ENCODE measurements at places on chromosomes 11 and 22. TPM values are rescaled to one million over a fixed set of nuclear protein-coding genes. Genes with fewer than 3 reads are reported as not detected.

GRCh38 chr22:22770881-22771280 lies 116.7 kb upstream of the IGLL5 start:
- no peak for DNase-seq

GRCh38 chr11:85766721-85767161 lies 44.2 kb downstream of the SYTL2 start:
- no peak for DNase-seq

GRCh38 chr11:37951996-37952395 lies 1354.0 kb upstream of the RAG2 start:
- DNase-seq: no peak

GRCh38 chr11:43834286-43834685 lies 46.3 kb upstream of the ALKBH3 start:
- DNase-seq: no peak

DNA sequence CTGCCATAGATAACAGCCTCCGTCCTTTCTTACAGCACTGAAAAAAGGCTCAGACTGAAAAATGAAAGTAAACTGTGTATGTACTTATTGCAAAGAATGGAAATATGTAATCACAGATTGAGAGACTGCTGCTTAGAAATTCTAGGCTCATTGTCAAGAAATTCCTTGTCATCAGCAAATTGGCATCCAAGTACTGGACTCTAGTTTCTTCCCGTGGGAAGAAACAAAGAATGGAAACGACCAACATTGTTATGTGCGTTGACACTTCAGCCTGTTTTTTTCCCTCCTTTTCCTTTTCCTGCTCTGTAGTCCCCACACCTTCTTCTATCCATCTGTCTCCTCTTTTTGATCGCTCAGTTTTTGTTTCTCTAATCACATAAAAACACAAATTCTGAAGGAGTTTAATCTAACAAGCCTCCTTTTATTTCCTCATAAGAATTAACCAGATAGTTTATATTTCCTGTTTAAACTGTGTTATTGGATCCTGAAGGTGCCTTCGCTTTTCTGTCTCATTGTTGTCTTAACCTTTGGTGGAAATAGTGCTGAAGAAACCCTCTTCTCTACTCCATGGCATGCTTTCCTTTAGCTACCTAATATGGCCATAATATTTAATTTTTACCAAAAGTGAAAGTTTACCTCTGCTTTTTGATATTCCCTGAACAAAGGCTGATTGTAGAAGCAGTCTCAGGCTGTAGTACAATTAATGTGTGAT lies 20.0 kb upstream of the CASP12 start:
- DNase-seq: no peak

DNA sequence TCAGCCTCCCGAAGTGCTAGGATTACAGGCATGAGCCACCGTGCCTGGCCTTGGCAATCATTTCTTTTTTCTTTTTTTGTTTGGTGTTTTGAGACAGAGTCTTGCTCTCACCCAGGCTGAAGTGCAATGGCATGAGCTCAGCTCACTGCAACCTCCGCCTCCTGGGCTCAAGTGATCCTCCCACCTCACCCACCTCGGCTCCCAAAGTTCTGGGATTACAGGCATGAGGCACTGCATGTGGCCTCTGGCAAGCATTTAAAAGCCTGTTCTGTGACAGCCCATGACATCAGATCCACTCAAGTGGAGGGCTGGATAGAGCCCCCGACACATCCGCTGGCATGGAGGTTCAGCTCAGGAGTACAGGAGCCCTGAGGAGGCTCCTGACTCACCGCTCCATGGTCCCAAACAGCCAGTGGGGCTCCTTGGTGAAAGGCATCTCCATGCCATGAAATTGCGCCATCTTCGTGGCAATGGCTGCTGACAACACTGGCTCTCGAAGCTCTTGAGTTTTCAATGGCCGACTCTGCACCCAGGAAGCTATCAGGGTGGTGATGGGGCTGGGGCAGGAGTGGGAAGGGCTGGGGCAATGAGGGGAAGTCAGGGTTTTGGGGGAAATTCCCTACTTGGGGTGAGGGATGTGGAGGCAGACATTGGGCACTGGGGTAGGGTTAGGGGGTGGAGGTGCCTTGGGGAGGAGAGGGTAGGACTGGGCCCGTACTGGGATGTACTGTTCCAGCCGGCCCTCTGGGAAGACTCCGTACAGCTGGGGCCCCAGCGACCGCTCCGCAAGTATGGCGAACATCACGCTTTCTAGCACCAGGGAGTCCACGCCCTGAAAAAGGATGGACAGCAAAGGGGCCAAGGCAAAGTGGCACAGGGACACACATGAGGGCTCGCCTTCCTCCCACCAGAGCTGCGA lies 1.4 kb downstream of the CHKB start:
- no peak for DNase-seq

GRCh38 chr11:101436511-101437142 lies 147.2 kb downstream of the TRPC6 start:
- peak; percentile 39 for DNase-seq

Gene OR52N4
- 0.23 TPM for total RNA-seq

Gene UFD1
- 109 TPM for total RNA-seq

Gene CD6
- 286 TPM for total RNA-seq

Gene HTR3A
- not detected for total RNA-seq
